AML-193 (cell line): ENCODE measurements at places on chromosomes 6 and 20.
A peak's percentile ranks its signal among the peaks of the same experiment; 100 is the strongest.

- DNase-seq: no peak
Measured at GRCh38 chr20:32333988-32334885, 23.9 kb upstream of the ASXL1 start.

DNA sequence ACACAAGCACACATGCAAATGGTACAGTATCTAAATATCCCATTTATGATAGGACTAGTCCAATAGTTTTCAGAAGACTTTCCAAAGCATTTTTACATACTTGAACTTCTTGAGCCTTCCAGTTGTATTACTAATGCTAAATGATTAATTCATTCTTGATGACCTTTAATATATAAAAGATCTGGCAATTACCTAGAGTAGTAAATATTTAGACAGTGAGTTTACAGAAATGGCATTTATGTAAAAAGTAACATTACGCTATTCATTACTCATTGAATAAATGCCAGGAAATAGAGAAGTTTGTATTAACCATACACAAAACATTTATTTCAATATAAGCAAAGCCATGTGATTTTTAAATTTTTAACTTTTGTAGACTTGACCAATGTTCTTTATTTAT lies 158.8 kb downstream of the DST start:
- no peak for DNase-seq

GRCh38 chr20:13494019-13494418 lies 144.7 kb downstream of the TASP1 start:
- peak; percentile 5 for DNase-seq

GRCh38 chr6:148494226-148494625 lies 151.6 kb downstream of the SASH1 start:
- DNase-seq: no peak

DNA sequence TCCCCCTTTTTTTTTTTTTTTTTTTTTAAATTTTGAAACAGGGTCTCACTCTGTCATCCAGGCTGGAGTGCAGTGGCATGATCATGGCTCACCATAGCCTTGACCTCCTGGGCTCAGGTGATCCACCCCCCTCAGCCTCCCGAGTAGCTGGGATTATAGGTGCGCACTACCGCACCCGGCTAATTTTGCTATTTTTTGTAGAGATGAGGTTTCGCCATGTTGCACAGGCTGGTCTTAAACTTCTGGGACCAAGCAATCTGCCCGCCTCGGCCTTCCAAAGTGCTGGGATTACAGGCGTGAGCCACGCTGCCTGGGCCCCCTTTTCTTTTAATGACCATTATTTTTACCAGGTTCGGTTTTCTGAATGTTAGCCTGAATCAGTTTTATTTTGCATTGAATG lies 5.0 kb upstream of the FAM209A start:
- DNase-seq: no peak

DNA sequence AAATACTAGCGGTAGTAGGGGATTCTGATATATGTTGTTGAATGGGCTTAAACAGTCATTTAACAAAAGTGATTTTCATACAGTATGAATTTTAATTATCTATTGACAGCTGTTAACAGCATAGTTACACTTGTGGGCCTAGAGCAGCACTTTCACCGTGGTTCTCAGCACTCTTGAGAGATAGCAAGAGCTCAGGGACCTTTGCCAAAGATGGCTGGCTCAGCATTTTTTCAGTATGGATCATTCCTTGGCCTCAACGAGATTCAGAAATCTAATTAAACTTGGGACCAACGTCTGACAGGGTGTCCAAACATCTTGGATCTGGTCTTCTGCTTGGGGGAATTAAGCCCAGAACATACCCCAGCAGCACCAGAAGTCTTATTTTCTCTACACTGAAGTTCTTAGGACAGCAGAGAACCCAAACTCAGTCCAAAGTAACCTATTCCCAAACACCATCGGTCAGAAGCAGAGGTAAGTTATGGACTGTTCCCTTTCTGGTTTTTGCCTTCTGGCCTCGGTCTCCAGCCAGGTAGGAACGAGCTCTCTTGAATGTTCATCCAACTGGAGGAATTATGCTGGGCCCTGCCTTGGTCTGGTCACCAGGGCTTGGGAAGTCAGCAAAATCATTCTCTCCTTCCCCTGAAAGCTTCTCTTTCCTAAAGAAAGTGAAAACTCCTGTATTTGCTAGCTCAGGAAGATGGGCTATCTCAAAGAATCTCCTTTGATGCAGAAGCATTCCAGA lies 25.7 kb downstream of the PRPH2 start:
- DNase-seq: no peak

- DNase-seq: no peak
Measured at GRCh38 chr6:155765275-155766194, 309.9 kb upstream of the NOX3 start.

DNA sequence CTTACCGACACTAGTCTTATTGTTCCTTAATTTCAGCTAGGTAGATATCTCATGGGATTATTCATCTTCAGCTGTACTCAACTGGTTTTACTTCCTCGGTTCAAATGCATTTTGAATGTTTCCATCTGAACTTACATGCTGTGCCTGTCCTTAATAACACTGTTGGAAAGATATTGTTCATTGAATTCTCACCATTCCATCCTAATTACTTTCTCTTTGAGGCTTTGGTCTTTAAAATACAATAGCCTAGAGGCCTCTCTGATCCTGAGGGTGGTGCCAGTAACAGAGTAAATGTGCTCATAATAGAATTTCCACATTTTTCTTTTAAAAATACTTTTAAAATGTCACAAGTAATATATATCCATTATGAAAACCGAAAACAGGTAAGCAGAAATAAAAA lies 54.0 kb downstream of the IL20RA start:
- DNase-seq: no peak

GRCh38 chr6:80939480-80939879 lies 813.0 kb downstream of the TENT5A start:
- no peak for DNase-seq

- DNase-seq: no peak
Measured at GRCh38 chr6:105453968-105454367, 51.1 kb upstream of the PREP start.

DNA sequence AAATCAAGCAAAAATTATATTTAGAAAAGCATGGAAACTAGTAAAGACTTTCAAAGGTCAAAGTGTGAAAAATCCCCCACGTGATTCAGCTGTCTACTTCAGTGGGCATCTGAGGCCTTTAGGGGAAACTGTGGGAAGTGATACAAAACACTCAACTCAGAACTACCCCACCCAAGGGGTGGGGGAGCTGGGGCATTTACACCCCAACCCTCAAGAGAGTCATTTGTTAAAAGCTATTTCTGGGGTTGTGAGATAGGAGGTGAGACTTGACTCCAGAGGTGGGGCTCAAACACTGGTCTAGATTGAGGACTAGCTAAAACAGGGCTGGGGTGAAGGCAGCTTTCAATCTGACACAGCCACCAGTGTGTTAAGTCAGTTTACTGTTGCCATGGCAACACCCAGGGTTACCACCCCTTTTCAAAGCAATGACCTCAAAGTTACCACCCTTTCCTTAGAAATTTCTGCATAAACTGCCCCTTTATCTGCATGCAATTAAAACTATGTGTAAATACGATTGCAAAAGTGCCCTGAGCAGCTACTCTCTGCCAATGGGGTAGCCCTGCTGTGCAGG lies 9.9 kb upstream of the GTSF1L start:
- no peak for DNase-seq

GRCh38 chr20:51487076-51487475 lies 55.4 kb downstream of the NFATC2 start:
- no peak for DNase-seq

GRCh38 chr6:22632581-22633145 lies 63.3 kb downstream of the HDGFL1 start:
- no peak for DNase-seq

GRCh38 chr6:56713254-56713672 lies 70.6 kb upstream of the DST start:
- no peak for DNase-seq

GRCh38 chr6:151128763-151129370 lies 110.9 kb upstream of the AKAP12 start:
- DNase-seq: no peak

GRCh38 chr6:21899708-21900107 lies 306.2 kb downstream of the SOX4 start:
- no peak for DNase-seq

DNA sequence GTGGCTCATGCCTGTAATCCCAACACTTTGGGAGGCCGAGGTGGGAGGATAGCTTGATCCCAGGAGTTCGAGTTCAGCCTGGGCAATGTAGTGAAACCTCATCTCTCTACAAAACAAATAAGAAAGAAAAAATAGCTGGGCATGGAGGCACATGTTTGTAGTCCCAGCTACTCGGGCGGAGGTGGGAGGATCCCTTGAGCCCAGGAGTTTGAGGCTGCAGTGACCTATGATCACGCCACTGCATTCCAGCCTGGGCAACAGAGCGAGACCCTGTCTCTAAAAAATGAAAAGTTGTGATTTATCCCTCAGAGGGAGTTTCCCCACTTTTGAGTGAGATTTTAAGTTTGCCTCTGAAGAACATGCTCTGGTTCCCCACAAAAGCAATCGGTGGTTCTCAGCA lies 17.4 kb upstream of the BMP7 start:
- no peak for DNase-seq

GRCh38 chr6:37280162-37280887 lies 22.4 kb upstream of the TMEM217 start:
- peak; percentile 84 for DNase-seq

GRCh38 chr6:163651426-163651825 lies 236.9 kb downstream of the QKI start:
- no peak for DNase-seq

GRCh38 chr6:82554666-82555065 lies 191.0 kb downstream of the TPBG start:
- DNase-seq: no peak

DNA sequence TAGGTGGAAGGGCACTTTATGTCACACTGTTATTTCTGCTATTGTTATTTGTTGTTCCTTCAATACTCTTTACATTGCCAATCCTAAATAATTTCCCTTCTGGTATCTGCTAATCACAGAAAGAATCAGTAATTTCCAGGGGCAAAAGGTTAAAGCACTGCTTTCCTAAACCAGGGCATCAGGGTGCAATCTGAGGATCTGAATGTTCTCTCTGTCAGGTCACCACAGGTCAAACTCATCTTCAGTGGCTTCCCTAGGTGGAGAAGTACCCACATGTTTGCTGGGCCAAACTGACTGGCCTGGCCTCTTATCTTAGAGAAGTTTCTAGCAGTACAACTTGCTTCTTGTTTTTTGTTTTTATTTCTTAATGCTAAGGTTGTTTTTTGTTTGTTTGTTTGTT lies 118.7 kb downstream of the OPRM1 start:
- DNase-seq: no peak

DNA sequence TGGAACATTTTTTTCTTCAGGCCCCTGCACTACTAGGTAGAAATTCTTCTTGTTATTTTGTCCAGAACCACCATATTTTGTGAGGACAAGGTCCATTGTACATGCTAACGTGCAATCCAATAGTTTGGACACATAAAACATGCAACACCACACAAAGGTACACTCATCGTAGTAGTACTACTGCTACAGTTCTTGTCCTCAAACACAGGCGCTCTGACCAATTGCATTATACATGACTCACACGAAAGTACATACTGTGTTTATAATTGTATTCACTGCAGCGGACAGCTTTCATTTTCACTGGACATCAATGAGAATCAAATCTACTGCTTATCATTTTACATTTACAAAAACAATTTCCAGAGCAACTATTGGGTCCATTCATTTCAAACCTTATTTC lies 15.3 kb upstream of the SMLR1 start:
- DNase-seq: no peak

DNA sequence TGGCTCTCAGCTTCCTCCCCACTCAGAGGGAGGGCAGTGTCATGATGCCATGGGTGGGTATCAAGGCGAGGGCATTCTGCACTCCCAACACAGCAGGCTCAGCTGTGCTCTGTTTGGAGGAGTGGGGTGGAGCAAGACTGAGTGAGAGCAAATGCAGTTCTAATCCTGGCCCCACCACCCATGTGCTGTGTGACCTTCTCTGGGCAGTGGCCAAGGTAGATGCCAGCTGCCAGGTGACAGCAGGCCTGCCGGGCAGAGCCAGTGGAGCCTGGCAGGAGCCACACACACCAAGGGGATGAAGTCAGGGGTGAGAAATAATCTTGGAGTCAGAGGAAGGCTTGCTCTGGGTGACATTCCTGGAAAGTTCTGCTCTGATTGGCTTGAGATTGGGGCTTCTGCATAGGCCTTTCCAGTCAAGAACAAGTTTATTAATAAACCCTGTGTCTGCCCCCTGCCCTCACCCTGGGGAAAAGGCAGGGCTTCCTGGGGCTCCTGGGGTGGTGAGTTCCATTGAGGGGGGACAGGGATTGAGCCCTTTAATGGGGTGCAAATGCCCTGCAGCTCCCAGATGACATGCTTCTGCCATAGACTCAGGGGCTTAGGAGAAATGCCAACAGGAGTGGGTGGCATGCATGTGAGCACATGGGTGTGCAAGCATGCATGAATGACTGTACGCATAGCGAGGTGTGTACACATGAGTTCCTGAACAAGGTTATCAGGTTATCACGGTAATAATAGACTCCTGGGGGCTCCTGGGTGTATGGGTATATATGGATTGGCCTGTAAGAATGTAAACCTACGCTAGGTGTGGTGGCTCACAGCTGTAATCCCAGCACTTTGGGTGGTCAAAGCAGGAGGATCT lies 134.2 kb downstream of the MRPL14 start:
- no peak for DNase-seq

- no peak for DNase-seq
Measured at GRCh38 chr6:89554106-89554505, 84.4 kb downstream of the LYRM2 start.

GRCh38 chr6:80610846-80611245 lies 504.4 kb downstream of the BCKDHB start:
- no peak for DNase-seq
